Frontal cortex (tissue), 4 donors: ENCODE measurements at places on chromosomes 7 and 10.
A peak's percentile ranks its signal among the peaks of the same experiment; 100 is the strongest.

- no peak for DNase-seq
Observed at GRCh38 chr10:78686444-78687060, 382.2 kb upstream of the ZMIZ1 start.

DNA sequence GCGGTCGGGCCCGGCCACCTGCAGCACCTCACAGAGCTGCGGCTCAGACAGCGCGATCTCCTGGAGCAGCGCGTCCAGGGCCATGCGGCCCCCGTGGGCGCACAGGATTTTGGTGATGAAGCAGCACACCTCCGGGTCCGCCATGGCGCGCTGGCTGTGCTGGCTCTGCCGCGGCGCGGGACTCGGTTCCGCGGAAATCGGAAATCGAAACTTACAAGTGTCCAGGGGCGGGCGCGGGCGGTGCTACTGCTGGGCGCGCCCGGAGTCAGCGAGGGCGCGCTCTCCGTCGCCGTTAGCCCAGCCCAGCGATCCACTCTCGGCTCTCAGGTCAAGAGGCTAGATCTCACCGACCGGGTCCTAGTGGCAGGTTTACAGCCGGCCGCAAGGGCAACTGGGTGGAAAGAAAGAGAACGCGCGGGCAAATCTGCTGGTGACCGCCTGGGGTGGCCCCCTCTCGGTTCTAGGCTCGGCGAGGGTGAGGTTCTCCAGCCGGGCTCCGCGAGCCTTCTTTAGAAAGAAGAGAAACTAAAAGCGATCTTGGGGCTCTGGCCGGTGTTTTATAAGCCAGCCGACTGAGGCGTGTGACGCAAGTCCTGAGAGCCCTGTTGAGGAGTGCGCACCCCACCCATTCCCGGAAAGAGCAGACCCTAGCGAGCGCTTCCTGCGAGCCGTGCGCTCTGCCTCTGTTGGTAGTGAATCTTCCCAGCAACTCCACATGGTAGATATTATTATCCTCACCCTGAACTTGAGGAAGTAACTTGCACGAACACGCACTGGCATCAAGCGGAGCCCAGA is at the start of gene ZC3HAV1:
Gene ZC3HAV1, minus strand, starts transcription at position 533 of the 795 bp plus-strand sequence. Its CDS starts 389 bp downstream, at position 144.
- peak; percentile 80 for DNase-seq

- DNase-seq, result no peak
Observed at GRCh38 chr7:158110661-158111048, 477.0 kb downstream of the PTPRN2 start.

DNA sequence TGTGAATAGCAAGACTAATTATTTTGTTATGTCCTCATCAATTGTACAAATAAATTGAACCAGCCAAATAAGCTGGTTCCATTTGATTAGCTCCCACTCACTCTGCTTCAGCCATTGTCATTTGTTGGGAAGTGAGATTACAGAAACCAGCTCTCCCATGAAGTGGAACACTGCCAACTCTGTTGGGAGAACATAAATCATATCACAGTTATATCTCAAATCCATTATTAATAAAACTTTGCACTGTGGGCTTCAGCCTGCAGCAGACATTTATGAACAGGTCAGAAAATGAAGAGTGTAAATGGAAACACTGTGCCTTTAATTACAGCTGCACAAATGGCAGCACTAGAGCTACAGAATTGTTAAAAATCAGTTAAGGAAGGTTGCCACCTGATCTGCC is 46.7 kb upstream of the TEX47 start:
- no peak for DNase-seq

DNA sequence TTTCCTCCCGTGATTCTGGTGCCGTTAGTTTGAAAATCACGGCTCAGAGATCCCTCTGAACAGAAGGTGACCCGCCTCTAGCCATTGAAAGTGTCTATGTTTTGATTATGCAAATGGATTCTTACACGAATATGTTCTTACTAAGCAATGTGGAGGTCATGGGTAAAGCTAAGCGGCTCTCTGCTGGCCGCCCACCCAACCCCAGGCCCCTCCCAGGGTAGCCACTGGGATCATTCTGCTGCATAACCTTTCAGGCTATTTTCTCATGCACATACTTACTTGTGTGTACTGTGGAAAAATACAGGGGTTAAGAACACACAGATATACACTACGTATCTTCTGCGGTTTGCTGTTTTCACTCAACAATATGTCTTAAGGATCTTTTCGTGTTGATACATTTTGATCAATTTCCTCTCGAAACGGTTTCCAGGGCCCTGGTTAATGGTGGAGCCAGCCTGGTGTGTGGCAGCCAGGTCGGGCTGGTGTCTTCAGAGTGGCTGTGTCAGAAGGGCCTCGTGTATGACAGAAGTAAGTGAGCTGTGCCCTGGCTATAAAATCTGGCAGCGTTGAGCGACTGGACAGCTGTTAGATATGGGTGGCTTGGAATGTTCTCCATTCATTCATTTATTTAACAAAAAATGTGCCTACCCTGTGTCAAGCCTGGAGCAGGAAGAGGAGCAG is 29.9 kb downstream of the ZNF783 start:
- DNase-seq, result no peak

- DNase-seq, result no peak
Observed at GRCh38 chr10:97053276-97053675, 132.5 kb downstream of the SLIT1 start.

- DNase-seq, result no peak
Observed at GRCh38 chr7:158120316-158120715, 467.3 kb downstream of the PTPRN2 start.

GRCh38 chr10:34830217-34830822 is 15.2 kb upstream of the PARD3 start:
- DNase-seq, result no peak

DNA sequence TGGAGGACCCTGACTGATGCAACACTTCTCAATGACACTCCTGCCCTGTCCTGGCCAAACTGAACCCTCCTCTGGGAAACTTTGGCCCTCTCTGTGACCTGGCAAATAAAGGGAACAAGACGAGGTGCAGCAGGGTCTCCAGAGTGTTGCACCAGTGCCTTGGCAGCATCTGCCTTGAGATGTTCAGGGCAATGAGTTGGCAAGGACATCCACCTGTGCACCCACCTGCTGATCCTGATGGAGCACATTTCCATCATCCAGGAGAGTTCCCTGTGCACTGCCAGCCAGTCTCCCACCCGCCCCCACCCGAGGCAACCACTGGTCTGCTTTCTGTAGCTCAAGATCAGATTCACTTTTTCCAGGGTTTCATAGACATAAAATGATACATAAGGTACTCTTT is 407.4 kb downstream of the GRID1 start:
- DNase-seq, result no peak

DNA sequence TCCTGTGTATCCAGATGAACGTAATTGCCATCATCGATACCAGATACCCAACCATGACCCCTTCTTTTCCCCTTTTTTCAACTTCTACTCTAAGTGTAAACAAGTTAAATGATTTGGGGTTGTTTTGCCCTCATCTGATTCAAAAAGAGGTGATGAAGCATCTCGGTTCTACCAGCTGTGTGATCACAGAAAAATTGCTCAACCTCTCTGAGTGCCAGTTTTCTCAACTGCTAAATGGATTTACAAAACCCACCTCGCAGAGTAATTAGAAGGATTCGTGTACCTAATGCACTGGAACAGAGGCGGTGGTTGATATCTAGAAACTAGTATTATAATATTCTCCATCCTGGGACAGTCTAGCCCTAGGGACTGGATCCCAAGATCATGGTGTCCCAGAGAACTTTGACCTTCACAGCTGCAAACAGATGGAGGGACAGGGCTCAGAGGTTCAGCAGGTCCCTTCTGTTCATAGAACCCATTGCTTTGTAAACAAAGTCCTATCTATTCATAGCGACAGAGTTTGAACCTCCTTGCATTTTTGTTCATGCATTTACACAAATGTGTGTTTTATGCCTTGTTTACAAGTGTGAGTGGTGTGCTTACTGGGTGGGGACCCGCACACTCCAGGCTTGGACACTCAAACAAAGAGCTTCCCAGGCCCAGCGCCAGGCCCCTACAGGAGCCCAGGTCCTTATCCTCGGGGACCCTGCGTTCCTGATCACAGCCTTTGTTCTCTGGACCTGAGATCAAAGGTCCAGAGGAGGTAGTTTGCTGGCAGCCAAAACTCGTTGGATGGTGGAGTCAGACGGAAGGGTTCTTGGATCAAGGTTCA is 46.4 kb downstream of the CALML3 start:
- DNase-seq, result no peak

- no peak for DNase-seq
Observed at GRCh38 chr10:47331491-47331890, 9.2 kb downstream of the GDF2 start.
